Fibroblast of skin of abdomen (primary cell): ENCODE measurements at places on chromosomes 3 and 15.
A peak's percentile ranks its signal among the peaks of the same experiment; 100 is the strongest.

DNA sequence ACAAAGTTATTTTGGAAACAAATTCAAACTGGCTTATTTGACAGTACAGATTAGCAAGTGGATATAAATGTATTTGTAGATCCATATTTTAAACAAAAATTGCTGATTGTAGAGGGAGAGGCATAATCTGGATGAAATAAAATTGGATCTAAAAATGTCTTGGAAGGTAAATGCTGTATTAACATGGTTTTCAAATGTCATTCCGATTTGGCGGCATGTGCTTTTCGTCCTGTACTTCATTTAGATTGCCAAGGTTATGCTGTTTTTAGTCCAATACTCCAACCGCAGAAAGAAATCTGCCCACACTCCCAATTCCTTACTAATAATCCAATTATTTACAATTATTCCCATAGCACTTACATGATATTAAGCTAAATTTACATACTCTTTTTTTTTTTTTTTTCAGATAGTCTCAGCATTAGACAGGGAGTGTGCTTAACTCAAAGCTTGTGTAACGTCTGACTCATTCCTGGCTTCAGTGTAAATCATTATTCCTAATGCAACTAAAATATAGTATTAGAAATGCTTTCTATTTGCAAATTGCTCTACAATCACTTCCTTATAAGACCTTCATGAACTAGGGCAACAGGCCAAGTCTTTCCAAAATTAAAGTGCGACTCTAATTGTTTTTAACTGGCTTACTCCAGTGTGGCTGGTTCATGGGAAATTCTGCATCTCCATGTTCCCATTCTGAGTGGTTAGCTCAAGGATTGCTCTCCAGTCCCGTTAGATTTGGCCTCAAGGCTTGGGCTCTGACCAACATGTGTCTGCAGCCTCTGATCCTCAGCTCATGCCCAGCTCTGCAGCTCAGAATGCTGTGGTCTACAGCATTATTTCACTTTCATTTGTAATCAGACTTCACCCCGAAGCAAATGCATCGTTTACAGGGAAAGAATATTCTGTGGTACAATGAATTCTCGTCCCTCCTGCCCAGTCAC is 103.9 kb downstream of the FBN1 start:
- DNase-seq, result peak; percentile 88

DNA sequence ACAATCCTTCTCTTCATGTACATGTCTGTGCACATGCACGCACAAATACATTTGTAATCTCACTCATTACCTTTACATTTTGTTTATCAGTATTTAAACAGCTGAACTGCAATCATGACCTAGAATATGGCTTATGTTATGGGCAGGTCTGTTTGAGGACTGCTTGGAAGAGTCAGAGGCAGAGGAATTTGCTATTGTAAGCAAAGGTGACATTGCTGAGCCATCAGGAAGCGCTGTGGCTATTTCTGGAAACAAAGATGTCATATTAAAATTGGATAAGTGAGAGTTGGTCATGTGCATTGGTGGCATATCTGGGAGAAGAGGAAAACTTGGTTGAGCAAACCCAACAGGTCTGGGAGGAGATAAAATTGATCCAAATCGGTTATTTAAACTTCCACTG is 41.6 kb downstream of the USF3 start:
- no peak for DNase-seq

DNA sequence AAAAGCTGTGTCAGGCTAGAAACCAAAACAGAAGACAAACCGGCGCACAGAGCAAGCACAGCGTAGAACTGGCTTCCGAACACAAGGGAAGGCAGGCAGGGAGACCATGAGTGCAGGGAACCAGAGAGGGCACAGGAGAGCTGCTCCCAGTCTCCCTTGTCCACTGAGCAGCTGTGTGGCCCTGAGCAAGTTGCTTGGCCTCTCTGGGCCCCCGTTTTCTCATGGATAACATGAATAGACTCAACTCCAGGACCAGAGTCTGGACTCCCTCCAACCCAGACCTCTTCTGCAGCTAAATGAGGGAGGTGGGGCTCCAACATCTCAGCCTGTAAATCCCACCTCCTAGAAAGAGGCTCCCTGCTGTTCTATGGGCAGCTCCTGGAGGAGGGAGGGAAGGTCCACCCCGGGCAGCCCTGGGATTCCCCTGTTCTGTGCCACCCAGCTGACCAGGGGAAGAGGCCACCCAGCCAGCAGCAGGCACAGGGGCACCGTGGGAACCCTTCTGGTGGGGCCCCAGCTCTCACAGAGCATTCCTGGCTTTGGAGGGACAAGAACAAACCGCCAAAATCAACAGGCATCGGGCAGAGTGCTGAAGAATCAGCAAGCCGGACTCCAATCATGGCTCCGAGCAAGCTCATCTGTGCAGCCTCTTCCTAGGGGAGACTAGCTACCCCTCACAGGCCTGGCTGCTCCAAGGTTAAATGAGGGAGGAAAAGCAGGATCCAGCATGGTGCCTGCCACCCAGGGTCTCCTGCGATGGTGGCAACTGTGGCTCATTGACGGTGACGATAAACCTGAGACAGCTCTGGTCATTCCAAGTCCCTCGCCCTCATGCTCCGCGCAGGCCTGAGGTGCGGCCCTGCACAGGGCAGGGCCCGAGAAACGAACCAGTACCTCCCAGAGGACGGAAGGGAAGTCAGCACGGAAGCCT is 15.1 kb downstream of the XXYLT1 start:
- no peak for DNase-seq

DNA sequence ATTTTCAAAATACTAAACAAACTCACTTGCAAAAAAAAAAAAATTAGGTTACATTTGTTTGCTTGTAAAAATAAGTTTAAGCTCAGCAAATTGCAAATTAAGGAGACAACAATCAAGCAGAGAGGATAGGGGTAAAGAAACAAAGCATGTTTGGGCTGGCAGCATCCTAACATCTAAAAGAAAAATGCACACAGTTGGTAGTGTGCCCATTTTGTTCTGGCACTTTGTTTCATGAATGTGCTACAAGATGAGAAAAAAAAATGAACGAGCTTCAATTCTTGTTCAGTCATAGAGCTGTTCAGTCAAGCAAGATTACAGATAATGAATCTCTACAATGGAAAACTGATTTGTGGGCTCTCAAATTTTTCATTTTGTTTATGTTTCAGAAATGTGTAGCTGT is 17.7 kb upstream of the ZBBX start:
- no peak for DNase-seq

- DNase-seq, result no peak
Measured at GRCh38 chr3:64865839-64866570, 178.2 kb upstream of the ADAMTS9 start.

- DNase-seq, result no peak
Measured at GRCh38 chr15:36814105-36814504, 234.7 kb downstream of the CDIN1 start.

DNA sequence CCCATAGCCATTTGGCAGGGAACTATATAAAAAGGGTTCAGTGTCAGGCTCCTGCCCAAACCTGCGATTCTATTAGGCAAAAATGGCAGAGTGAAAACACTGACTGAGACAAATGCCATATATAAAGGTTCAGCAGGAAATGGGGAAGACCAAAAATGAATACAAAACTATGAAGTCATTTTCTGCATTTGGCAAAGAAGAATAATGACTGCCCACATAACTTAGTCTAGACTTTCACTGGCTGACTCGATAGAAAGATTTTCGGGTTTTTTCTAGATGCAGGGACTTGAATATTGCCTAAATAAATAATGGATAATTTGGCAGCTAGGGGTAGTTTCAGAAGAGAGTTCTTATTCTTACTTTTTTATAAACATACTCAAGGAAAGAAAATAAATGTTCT is 178.0 kb downstream of the TPRG1 start:
- DNase-seq, result peak; percentile 71

GRCh38 chr15:22224241-22224671 is 143.9 kb downstream of the OR4M2 start:
- no peak for DNase-seq

DNA sequence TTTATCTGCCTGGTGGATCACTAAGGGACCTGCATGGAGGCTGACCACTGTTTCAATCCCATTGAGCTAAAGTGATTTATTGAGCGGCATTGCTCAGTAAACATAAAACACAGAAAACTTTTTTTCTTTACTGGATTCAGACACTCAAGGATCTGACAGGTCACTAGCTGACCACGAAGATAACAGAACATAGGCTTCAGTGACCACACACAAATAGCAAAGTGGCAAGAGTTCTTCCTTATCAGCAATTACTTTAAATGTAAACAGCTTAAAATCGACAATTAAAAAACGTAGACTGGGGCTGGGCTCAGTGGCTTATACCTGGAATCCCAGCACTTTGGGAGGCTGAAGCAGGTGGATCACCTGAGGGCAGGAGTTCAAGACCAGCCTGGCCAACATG is 48.7 kb downstream of the STAG1 start:
- no peak for DNase-seq

- no peak for DNase-seq
Measured at GRCh38 chr3:44136421-44136820, 105.3 kb upstream of the TOPAZ1 start.

GRCh38 chr3:173342679-173343078 is 54.9 kb upstream of the NLGN1 start:
- no peak for DNase-seq

GRCh38 chr3:100882571-100882984 is 110.6 kb downstream of the ABI3BP start:
- peak; percentile 72 for DNase-seq

DNA sequence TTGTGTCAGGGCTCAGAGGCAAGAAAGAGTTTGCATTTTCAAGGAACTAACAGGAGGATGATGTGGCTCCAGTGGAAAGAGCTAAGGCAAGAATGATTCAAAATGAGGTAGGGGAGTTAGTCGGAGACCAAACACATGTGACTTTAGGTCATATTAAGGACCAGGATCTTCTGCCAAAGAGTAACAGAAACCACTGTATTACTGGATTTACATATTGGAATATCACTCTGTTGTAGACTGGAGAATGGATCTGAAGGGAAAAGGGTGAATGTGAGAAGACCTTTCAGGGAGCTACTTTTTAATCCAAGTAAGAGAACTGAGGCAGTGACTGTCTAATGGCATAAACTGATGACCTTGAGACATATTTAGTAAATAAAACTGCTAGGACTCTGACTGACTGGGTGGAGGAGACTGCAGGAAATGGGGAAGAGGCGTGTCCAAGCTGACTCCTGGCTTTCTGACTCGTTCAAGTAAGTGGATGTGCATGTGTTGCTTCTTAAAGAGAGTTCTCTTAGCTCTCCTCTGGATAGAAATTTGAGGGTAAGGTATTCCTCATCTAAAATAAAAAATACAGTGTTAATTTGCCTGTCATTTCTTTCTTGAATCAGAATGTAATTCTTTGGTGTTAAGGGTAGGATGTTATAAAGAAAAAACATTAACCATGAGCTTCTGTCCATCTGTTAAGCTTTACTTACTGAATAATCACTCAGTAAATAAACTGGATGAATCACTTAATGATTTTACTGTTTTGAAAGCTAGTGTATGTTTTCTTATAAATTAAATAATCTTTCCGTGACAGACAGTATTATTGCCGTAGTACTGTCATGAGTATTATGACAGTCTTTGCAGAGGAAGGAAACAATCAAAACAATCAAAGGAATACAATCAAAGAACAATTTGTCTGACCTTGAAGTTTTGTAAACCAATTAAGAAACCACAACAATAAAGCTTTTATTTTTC is 58.3 kb upstream of the CFAP20DC start:
- no peak for DNase-seq

GRCh38 chr3:141938011-141938500 is 61.6 kb downstream of the ATP1B3 start:
- DNase-seq, result no peak

DNA sequence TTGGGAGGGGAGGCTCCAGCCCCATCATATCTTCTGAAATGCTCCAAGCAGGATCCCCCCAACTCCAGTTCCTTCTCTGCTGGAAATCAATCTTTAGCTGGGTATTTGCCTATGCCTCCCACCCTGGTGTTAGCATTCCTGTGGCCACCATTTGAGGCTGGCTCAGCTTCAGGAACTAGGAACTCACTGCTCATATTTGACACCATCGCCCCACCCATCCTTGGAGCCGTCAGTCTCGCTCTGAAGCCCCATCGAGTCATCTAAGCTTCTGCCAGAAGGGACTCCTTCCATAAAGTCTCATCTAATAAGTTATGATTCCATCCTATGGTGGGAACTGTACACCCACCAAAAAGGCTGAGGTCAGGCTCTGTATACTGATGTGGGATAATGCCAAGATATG is 26.4 kb downstream of the PRKCD start:
- DNase-seq, result peak; percentile 53

GRCh38 chr3:72085036-72085435 is 300.1 kb upstream of the PROK2 start:
- no peak for DNase-seq

GRCh38 chr3:37214076-37214475 is 39.7 kb upstream of the LRRFIP2 start:
- no peak for DNase-seq

- peak; percentile 84 for DNase-seq
Measured at GRCh38 chr3:23959135-23959900, 14.2 kb downstream of the NR1D2 start.

DNA sequence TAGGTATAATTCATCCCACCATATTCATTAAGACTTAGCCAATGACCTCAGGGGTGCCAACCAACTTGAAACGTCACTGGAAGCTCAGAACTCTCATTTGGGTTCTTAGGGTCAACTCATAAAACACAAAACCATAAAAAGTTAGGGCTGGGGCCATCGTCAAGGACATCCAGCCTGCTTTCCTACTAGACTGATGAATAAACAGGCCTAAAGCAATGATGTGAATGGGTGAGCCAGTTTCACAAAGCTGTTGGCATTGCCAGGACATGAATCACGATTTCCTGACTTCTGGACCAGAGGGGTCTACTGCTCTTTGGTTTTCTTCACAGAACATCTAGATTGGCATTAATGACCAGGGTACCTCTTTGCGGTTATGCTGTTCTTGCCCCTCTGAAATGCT is 64.7 kb downstream of the EOMES start:
- DNase-seq, result no peak

- DNase-seq, result no peak
Measured at GRCh38 chr3:136637176-136637575, 115.0 kb downstream of the STAG1 start.

- DNase-seq, result peak; percentile 63
Measured at GRCh38 chr3:104132566-104133403, 1233.9 kb upstream of the ALCAM start.

DNA sequence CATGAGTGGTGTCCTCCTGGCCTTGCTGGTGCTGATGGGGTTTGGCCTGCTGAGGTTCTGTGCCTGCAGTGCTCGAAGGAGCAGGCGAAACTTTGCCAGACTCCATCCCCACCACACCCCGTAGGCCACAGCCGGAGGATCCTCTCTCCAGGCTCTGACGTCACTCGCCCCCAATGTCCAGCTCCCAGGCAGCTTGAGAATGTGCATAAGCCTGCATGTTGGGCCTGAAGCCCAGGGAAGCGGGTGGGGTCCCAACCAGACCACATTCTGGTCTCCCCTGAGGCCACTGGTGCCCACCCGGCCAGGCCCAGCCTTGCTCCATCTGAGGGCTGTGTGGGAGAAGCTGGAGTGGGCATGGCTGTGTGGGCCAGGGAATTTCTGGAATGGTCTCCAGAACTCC is 109.8 kb downstream of the ASB7 start:
- peak; percentile 52 for DNase-seq

GRCh38 chr15:71508081-71508682 is 302.2 kb upstream of the NR2E3 start:
- DNase-seq, result no peak

GRCh38 chr15:28984421-28985315 is 98.9 kb downstream of the APBA2 start:
- DNase-seq, result peak; percentile 56

GRCh38 chr15:77528290-77528967 is 104.3 kb downstream of the LINGO1 start:
- DNase-seq, result no peak
